ENCODE measurements at places on chromosomes 4 and X.
A peak's percentile ranks its signal among the peaks of the same experiment; 100 is the strongest.

DNA sequence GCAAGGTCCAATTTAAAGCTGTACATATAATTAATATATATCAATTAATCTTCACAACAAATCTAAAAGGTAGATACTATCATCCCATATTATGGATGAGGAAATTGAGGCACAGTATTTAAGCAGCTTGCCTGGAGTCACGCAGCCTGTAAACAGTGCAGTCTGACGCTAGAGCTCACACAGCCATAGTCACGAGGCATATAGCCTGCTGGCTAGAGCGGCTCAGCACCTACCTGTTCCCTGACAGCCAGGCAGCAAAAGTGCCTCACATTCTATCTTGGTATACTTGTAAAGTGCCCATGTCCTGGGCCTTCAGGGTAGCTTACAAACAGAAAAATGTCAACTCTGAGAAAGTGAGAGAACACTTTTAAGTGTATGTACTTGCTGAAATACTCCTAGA, 222.6 kb upstream of the NEIL3 start:
- no peak for DNase-seq

GRCh38 chr4:15144249-15144966, 142.1 kb downstream of the CPEB2 start:
- DNase-seq: no peak

- no peak for DNase-seq
Measured at GRCh38 chrX:149374751-149375150, 130.4 kb downstream of the IDS start.

GRCh38 chr4:110798687-110799086, 175.8 kb upstream of the PITX2 start:
- no peak for DNase-seq

DNA sequence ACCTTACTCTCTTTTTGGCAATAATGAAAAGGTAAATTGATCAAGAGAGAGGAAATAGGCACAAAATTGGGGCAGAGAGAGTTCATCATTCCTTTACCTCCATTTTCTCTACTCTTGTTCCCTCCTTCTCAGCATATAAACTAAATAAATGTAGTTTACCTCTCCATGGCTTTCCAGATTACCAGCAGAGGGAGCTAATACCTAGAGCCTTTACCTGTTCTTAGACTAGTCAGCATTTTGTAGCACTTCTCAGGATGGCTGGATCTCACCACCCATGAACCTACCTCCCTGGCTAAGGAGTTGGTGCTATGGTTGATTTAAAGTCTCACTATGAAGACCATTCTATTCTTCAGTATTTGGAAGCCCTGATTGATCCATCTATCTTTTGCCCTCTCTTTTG, 15.7 kb downstream of the OFD1 start:
- DNase-seq: peak; percentile 30

DNA sequence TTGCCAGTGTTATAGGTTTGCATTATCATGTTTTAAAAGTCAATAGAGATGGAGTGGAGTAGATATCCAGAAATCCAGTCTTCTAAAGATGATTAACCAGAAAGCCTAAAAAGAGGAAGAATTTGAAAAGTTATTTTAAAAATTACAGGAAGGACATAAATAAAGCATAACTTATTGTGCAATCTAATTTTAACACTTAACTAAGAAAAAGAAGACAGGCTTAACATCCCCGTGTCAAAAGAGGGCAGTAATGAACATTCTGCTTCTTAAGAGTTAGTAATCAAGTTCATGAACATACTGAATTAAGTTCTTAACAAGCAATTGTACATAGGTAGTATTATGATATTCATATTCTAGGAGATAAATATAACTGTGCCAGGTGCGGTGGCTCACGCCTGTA, 39.3 kb downstream of the ELF2 start:
- no peak for DNase-seq

GRCh38 chr4:168490711-168491110, 6.1 kb upstream of the PALLD start:
- no peak for DNase-seq

DNA sequence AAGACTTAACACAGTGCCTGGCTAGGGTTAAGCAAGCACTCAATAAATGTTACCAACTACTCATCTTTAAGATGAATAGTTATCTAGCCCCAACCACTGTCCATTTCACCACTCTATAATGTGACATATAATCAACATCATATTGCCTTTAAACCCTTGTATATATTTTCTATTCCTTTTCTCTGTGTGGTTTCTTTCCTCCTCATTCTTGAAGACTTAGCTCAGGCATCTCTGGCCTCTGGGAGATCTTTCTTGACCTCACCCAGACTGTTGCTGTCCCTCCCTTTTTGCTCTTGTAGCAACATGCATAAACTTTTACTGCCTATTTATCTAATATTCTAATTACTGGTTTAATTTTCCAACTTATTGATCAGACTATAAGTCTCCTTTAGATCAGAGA, 249.9 kb upstream of the MAB21L2 start:
- DNase-seq: no peak

DNA sequence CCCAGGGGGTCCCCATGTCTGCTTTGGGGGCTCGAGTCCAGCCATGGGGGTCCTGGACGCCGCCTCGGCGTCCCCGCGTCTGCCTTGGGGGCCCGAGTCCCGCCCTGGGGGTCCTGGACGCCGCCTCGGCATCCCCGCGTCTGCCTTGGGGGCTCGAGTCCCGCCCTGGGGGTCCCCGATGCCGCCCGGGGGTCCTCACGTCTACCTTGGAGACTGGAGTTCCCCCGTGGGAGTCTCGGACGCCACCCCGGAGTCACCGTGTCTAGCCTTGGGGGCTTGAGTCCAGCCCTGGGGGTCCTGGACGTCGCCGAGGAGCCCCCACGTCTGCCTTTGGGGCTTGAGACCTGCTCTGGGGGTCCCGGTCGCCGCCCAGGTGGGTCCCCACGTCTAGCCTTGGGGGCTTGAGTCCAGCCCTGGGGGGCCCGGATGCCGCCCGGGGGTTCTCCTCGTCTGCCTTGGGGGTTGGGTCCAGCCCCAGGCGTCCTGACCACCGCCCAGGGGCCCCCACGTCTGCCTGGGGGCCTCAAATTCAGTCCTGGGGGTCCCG, 1.1 kb upstream of the GTPBP6 start:
- no peak for DNase-seq

- no peak for DNase-seq
Measured at GRCh38 chrX:45191820-45192409, 8.8 kb downstream of the DIPK2B start.

DNA sequence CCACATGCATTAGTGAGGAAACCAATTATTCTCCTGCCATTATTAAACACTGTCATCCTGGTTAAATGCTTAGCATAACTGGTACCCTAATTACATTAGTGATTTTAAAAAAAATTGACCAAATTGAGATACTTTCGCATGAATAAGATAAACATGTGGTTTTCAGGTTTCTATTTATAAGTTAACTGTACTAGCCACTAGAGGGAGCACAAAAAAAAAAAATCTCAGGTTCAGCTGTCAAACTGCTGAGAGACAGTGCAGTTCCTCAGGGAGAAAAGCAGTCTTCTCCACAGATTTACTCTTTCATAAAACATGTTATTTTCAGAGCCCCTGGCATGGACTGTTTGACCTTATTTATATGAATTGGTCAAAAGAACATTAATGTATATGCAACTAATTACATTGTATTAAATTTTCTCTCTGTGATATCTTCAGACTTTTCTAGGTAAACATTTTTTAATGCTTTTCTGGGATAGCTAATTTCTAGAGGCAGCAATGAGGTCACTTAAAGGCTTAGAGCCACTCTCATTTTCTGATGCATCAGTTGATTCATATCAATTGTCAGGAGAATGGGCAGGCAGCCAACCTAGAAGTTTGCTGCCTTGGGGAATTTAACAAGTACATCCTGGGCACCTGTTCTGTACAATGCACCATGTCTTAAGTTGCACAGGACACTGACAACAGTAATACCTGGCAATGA, 167.5 kb downstream of the CDS1 start:
- peak; percentile 29 for DNase-seq

DNA sequence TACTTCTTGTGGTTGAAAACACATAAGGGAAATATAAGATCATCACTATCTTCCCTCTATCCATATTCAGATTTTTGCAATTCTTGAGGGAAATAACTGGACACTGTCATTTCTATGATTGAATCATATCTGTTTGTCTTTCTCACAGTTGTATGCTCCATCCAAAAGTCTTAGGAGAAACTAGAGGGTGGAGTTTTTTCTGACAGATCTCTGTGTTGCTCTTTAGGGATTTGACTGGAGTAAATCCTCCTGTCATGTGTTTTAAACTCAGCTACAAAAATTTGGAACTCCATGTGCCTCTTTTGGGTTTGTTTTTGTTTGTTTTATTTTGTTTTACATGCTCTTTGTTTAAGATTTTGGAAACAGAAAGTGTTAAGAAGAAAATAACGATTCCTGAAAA, 136.5 kb downstream of the SPATA18 start:
- DNase-seq: no peak

GRCh38 chr4:159906051-159906450, 803.2 kb downstream of the RAPGEF2 start:
- DNase-seq: no peak

- no peak for DNase-seq
Measured at GRCh38 chr4:109278594-109279031, 23.8 kb downstream of the COL25A1 start.
